ENCODE measurements at places on chromosomes 16 and 17. TPM values are rescaled to one million over a fixed set of nuclear protein-coding genes. Genes with fewer than 3 reads are reported as not detected.

DNA sequence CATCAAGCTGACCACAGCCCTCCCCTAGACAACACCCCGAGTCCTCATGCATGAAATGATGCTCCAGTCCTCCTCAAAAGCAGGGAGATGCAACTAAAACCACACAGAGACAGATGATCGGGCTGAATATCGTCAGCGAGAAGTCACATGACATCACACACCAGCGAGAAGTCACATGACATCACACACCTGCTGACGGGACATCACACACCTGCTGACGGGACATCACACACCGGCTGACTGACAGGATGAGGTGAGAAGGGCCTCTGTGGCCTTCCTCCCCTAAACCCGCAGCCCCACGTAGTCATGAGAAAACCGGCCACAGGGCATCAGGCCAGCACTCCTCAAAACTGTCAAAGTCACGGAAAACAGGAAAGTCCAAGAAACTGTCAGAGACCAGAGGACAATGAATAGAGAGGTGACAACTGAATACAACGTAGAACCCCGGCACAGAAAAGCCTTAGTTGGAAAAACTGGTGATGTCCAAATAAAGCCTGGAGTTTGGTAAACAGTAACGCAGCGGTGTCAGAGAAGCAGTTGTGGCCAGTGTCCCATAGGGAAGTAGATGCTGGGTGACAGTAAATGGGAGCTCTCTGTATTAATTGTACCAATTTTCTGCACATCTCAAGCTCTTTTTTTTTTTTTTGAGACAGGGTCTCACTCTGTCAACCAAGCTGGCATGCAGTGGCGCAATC, 14.3 kb downstream of the LITAF start:
- no peak for DNase-seq

GRCh38 chr17:51682115-51682514, 421.8 kb downstream of the UTP18 start:
- DNase-seq: no peak

DNA sequence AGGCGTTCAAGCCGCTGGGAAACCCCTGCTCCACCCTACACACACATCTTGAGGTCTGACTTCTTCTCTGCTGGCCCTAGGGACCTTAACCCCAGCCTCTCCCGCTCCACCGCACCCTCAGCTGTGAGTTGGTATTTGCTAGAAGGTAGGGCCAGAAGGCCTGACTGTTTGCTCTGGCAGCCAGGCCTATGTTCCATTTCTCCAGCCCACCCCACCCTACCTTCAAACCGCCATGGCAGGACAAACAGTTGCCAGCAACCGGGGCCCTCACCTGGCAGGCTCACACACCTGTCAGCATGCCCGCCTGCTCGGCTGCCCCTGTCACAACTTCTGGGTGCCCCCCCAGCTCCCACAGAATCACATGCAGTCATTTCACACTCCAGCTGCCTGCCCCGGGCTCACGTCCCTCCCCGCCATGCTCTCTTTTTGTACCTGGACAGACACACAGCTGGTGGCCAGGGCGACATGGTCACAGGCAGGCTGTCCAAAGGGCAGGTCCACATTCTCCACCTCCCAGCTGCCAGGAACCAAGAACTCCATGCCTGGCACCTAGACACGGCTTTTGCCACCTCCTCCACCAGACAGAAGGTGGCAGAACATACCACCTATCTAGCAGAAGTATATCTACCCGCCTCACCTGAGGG, 2.6 kb upstream of the ATP2A3 start:
- no peak for DNase-seq

- DNase-seq: no peak
These were observed 11.7 kb upstream of the SEC14L1 start for GRCh38 chr17:77128896-77129567.

DNA sequence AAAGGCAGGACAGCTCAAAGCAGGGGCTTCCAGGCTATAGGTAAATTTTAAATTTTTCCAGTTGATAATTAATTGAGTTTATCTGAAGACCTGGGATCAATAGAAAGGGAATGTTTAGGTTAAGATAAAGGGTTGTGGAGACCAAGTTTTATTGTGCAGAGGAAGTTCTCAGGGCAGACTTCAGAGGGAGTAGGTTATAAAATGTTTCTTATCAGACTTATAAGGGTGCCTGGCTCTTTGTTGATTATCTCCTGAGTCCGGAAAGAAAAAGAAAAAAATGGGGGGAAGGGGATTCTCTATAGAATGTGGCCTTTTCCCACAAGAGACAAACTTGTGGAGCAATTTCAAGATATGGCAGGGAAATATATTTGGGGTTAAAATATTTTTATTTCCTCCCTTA, 15.9 kb downstream of the SLC46A1 start:
- DNase-seq: no peak

DNA sequence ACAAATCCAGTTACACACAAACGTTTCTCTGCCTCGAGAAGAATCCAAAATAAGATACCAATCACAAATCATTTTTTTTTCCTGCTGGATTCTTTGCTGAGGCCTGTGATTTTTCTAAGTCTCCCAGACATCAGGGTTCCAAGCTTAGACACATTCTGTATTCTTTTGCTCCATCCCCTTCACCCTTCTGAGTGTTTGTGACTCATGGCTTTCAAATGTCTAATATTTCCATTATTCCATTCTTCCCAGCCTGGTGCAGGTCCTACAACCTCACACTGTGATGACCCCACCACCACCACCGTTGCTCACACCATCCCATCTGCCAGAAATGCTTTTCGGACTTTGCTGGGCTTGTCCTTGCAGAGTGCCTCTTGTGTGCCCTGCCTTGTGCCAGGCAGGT, 480.1 kb downstream of the SOX9 start:
- DNase-seq: no peak

DNA sequence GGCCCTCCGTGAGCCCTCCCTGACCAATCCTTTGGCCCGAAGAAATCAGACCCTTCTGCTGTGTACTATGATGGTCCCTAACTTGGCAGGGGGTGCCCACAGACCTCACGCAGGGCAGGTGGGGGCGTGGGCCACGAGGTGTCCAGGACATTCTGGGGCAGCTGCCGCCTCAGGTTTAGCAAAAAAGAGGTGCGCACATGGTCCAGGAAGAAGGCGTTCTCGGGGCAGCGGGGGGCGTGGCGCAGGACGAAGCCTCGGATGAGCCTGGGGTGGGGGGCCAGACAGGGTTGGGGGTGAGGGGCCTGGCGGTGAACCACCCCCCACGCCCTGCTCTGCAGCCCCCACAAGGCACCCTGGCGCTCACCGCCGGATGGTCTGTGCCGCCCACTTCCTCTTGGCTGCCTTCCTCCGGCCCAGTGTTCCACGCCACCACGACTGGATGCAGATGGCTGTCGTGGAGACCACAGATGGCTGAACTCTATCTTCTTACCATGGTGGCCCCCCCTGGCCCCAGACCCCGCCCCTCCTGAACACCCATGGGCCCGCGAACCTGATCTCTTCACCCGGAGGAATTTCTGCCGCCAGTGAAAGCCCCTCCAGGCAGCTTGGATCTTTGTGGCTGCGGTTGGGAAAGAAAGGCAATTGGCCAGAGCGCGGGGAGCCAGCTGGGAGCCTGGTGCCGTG, 14.2 kb upstream of the CRK start:
- no peak for DNase-seq

GRCh38 chr17:79651266-79651665, 40.4 kb upstream of the RBFOX3 start:
- DNase-seq: no peak

- DNase-seq: no peak
These were observed 2.0 kb downstream of the GPS1 start for GRCh38 chr17:82053556-82054263.

- no peak for DNase-seq
These were observed 21.5 kb downstream of the CRYM start for GRCh38 chr16:21256636-21257035.

Gene SLC5A2
- polyA plus RNA-seq: 1.9 TPM

Gene KRTAP4-6
- polyA plus RNA-seq: not detected

Gene HSPB9
- 0.10 TPM for polyA plus RNA-seq
